NCI-H2081 (cell line): ENCODE measurements at places on chromosomes 2 and 18.

DNA sequence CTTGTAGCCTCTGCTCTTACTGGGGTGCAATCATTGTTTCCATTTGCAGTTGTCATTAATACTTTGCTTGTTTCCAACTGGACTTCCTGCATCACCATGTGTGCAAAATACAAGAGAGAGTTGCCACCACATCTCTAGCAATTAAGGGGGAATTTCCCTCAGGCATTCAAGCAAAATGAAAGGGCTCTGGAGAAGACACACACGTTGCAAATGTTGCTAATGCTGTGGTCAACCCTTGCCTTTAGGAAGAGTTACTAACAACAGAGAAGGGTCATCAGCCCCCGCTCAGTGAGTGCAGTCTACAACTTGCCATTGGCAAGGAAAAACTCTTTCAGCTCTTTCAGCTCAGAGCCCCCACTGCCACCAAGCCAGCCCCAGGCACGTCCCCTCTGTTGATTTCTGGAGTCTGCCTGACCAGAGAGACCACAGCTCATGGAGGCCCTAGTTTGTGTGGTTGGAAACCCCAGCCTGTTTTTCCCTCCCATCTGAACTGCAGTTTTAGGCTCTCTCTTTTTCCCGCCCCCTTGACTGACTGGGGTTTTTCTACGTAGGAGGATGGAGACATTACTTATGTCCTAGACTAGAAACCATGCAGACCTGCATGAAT is 25.9 kb upstream of the GPR45 start:
- no peak for DNase-seq

DNA sequence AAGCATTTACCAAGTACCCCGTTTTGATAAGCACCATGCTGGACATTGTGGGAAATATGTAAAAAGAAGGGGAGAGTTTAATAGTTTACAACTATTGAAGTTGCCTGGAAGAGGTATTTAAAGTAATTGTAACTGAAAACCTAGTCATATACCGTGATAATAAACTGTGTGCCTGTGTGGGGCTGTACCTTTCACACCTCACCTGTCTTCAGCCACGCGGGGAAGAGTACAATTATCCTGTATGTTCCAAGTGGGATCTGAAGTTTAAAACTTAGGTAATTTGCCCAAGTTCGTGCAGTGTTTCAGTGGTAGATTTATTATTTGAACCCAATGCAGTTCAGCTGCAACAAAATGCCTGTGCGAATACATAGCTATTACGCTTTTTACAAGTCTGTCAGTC is 128.2 kb upstream of the TMEM200C start:
- no peak for DNase-seq

DNA sequence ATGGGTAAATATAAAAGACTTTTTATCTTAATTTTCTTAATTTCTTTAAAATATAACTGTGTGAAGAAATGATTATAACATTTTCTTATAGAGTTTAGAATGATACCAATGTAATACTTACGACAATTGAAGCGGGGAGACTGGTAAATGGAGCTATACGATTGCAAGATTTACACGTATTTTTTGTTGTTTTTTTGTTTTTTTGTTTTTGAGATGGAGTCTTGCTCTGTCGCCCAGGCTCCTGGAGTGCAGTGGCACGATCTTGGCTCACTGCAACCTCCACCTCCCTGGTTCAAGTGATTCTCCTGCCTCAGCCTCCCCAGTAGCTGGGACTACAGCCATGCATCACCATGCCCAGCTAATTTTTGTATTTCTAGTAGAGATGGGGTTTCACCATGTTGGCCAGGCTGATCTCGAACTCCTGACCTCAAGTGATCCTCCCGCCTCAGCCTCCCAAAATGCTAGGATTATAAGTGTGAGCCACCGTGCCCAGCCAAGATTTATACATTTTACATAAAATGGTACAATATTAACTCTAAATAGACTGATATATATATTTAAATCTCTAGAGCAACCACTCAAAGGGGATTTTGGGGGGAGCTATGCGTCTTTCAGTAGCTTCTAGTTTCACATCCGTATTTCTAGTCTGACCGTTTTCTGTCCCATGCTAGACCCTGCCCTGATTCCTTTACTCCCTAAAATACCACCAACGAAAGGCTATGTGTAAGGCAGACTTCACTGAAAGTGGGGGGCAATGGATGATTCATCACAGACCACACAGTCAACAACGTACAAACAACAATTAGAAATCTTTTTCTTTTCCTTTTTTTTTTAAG is 28.2 kb upstream of the ATG16L1 start:
- DNase-seq: no peak

GRCh38 chr2:128710729-128711128 is 392.1 kb upstream of the HS6ST1 start:
- DNase-seq: no peak
